Activated T-helper 1 cell treated with Interleukin-2 at 50 U/mL for 16 hours (primary cell): ENCODE measurements at places on chromosomes 12 and 14.

DNA sequence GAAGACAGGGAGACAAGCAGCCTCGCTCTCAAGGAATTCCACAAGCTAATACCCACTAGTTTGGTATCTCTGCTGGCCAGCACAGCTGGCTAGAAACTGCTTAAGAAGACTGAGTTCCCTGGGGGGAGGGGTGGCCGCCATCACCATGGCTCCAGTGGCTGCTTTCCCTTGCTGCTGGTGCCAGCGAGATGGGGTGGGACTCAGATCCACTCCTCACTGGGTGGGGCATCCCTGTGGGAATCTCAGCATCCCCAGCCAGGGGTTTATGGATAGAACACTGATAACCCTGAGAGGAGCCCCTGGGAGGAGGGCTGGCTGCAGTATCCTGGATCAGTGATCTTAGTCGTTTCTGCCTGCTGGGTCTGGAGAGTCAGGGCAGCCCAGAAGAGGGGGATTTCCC, 170.6 kb upstream of the MDGA2 start:
- no peak for DNase-seq

- DNase-seq, result no peak
These were observed 21.3 kb upstream of the SERPINA6 start for GRCh38 chr14:94344389-94344788.

DNA sequence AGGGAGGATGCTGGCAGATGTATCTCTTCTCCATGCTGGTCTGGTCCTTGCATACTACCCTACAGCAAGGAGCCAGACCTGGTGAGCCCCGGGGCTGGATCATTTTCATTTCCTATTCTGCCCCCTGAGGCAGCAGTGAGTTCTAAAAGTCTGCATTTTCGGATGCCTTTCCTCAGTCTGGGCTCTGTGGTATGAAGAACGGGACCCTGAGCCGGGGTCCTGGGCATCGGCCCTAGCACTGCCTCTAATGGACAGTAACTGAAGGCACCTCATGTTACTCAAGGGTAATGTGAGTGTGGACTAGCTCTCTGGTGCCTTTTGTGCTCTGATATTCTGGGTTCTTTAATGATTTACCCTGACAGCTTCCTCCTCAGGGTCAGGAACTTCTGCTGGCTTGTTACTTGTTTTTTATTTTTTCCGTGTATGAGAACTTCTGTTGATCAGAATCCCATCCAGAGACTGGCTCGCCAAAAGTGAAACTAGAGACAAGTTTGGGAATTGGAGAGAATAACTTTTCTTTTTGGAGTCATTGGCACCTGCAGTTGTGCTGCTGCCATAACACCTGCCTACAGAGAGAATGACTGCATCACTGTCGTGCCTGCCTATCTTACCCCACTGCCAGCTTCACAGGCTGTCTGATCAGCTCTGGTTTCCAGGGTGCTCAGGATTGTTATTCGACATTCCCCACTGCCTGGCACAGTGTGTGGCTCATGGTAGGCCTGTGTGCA, 62.3 kb downstream of the SUSD6 start:
- no peak for DNase-seq

DNA sequence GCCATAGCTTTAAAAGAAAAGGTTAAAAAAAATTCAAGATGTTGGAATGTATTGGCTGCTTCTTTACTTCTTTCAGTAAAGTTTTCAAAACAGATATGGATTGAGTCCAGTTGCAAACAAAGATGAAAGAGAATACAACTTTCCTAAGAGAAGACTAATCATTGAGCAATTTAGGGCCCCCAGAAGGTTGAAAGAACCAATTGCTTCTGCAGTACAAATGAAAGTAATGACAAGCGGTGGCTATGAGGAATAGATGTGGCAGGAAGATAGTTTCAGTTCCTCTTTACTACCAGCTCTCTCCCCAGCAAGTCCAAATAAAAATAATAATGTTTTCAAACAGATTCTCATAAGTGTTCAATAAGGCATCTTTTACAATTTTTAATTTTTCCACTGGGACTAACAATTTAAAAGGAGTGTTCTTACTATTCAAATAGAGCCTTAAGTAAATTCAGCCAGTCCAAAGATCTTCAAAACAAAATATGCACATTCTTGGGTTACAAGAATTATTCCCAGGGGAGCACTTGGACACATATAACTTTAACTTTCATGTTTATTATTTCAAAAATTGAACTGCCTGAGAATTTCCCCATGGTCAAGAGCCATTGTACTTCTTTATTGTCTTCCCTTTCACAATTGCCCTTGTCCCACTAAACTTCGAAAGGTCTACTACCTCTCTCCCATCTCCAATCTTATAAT, 62.3 kb upstream of the PPP1R12A start:
- DNase-seq, result no peak

GRCh38 chr14:81471062-81471461, 62.6 kb downstream of the SEL1L start:
- DNase-seq, result no peak

DNA sequence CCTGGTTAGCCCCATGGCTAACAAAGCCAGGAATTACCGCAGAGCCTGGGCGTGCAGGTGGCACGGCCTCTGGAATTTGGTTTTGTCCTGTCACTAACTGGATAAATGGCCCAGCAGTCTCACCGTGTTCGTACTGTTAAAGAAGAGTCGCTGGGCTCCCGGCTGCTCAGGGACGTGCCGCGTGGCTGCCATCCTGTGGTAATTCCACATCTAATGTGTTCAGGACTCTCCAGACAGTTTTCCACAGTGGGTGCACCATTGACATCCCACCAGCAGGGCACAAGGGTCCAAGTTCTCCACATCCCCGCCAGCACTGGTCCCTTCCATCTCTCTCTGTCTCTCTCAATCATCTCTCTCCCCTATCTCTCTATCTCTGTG, 19.6 kb downstream of the NOC4L start:
- DNase-seq, result no peak
